ENCODE measurements at places on chromosomes 3 and 15. TPM values are rescaled to one million over a fixed set of nuclear protein-coding genes. Genes with fewer than 3 reads are reported as not detected.

GRCh38 chr3:195184716-195185421 lies 86.1 kb downstream of the XXYLT1 start:
- no peak for DNase-seq

DNA sequence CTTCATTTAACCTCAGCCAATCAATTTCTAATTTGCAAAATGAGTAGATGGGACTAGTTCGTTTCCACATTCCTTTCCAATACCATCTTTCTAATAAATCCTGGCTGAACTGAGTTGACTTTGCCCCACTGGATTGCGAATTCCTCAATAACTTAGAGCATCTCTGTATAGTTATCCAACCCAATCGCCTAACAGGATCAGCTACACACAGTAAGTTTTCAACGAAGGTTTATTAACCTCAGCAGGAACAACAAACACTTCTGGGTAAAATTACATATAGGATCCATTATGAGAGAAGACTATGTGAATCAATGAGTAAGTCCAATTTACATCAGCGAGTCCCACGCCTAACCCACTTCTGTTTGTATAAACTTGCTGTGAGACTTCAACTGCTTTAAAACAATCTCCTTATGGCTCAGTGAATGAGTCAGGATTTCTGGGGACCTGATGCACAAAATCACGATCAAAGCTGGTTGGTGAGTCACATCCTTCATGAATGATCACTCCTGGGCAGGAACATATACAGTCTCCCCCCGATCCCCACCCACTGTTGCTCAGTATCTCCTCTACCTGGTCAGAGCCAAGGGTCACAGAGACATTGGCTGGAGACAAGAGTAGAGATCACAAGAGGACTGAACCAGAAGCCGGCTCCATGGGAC lies 142.8 kb downstream of the EDEM1 start:
- DNase-seq: no peak

- no peak for DNase-seq
Measured at GRCh38 chr15:30889196-30889595, 14.5 kb upstream of the FAN1 start.

DNA sequence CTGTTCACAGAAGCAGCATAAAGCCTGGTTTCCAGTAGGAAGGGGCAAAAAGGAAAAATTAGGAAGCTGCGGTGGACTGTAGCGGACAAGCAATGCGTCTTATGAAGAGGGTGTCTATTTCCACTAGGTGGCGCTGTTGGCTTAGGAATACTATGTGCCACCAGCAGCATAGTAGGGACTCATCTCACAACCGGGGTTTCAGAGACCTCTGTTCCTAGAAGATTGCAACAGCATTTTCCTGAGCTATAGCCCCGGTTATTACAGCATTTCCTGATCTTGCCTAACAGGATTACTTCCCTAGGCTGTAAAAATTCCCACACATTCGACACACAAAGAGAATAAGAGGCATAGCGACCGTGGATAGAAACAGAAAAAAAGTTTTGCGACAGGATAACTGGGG lies 683.0 kb downstream of the TBL1XR1 start:
- DNase-seq: no peak

GRCh38 chr3:189369636-189370035 lies 197.9 kb downstream of the TPRG1 start:
- DNase-seq: no peak

DNA sequence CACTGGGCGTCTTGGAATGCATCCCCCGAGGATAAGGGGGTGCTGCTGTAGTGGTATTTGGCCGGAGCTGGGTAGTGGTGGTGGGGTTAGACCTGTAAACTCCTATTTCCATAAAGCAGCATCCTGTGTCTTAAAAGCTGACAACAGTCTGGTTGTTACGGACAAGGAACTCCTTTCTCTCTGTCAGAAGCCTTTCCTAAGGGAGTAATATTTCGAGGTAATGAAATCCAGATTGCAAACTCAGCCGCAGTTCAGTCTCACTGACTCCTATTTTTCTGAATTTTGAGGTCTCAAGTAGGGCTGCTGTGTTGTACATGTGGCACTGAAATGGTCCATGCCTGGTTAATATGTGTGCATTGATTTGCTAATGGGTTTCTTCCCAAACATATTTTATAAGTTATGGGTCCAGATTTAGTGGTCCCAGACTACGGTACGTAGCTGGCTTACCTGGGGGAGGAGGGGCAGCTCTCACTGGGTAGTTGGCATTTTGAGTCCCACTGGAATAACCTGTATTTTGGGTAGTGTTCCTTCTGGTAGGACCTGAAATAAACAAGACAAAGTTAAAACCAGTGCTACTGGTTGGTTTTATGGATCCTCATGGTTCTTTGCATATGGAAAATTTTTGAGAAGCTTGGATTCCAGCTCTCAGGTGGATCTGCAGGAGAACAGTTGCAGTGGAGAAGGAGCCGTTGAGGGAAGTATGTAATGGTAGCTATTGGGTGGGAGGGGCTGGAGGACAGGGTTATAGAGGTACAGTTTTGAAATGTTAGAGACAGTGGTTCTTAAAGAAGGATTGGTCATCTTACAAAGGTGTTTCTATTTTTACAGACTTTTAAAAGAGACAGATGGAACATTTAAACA lies 48.6 kb upstream of the LDHAL6B start:
- no peak for DNase-seq

GRCh38 chr3:13711911-13712650 lies 163.2 kb downstream of the FBLN2 start:
- no peak for DNase-seq

- no peak for DNase-seq
Measured at GRCh38 chr3:124837065-124837464, 50.1 kb downstream of the ITGB5 start.

DNA sequence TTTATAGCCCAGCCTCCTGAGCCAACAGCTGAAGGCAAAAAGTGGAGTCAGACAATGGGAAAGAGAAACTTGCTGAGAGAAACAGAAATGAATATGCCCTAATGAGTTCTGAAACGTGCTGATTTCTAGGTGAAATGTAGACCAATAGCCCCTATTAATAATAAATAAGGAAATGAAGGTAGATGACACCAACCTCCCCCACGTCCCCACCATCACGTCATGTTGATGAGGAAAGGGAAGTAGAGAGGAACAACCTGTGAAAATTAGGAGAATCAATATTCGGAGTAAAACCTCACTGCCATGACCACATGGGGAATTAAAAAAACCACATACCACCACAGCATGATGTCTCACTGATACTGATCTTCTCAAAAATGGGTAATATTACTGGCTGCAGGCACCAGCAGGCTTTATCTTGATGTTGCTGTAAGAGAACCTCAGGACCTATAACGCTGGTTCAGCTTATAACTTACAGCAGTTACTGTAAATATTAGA lies 64.0 kb downstream of the KAT2B start:
- no peak for DNase-seq

- no peak for DNase-seq
Measured at GRCh38 chr15:61364871-61365270, 135.8 kb upstream of the RORA start.

DNA sequence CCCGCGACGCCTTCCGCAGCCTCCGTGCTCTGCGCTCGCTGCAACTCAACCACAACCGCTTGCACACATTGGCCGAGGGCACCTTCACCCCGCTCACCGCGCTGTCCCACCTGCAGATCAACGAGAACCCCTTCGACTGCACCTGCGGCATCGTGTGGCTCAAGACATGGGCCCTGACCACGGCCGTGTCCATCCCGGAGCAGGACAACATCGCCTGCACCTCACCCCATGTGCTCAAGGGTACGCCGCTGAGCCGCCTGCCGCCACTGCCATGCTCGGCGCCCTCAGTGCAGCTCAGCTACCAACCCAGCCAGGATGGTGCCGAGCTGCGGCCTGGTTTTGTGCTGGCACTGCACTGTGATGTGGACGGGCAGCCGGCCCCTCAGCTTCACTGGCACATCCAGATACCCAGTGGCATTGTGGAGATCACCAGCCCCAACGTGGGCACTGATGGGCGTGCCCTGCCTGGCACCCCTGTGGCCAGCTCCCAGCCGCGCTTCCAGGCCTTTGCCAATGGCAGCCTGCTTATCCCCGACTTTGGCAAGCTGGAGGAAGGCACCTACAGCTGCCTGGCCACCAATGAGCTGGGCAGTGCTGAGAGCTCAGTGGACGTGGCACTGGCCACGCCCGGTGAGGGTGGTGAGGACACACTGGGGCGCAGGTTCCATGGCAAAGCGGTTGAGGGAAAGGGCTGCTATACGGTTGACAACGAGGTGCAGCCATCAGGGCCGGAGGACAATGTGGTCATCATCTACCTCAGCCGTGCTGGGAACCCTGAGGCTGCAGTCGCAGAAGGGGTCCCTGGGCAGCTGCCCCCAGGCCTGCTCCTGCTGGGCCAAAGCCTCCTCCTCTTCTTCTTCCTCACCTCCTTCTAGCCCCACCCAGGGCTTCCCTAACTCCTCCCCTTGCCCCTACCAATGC lies 2.0 kb downstream of the ISLR start:
- DNase-seq: no peak

GRCh38 chr3:195394024-195394423 lies 48.8 kb downstream of the ACAP2 start:
- DNase-seq: no peak

DNA sequence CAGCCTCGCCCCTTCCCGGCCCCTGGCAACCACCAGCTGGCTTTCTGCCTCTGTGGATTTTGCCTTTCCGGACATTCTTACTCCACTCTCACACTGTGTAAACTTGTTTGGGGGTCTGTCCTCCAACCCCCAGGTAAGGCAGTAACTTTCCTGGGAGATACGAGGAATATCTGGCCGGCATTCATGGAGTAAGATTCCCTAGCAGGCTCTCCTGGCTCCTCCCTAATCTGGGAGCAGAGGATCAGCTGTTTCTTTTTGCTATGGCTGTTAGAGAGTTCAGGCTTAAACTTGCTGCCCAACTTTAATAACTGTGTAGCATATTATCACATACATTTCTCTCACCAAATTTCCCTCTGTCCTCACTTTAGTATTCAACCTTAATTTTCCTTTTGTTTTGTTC lies 64.3 kb downstream of the IGF2BP2 start:
- DNase-seq: no peak

P2RY13 gene
- 0.44 TPM for total RNA-seq
